ENCODE measurements at places on chromosomes 16 and 17.
A peak's percentile ranks its signal among the peaks of the same experiment; 100 is the strongest.

GRCh38 chr16:81522108-81522701 is 77.6 kb downstream of the CMIP start:
- DNase-seq: no peak

- DNase-seq: no peak
Observed at GRCh38 chr17:51463353-51463752, 203.0 kb downstream of the UTP18 start.

- DNase-seq: no peak
Observed at GRCh38 chr17:76472258-76472645, 4.8 kb downstream of the AANAT start.

DNA sequence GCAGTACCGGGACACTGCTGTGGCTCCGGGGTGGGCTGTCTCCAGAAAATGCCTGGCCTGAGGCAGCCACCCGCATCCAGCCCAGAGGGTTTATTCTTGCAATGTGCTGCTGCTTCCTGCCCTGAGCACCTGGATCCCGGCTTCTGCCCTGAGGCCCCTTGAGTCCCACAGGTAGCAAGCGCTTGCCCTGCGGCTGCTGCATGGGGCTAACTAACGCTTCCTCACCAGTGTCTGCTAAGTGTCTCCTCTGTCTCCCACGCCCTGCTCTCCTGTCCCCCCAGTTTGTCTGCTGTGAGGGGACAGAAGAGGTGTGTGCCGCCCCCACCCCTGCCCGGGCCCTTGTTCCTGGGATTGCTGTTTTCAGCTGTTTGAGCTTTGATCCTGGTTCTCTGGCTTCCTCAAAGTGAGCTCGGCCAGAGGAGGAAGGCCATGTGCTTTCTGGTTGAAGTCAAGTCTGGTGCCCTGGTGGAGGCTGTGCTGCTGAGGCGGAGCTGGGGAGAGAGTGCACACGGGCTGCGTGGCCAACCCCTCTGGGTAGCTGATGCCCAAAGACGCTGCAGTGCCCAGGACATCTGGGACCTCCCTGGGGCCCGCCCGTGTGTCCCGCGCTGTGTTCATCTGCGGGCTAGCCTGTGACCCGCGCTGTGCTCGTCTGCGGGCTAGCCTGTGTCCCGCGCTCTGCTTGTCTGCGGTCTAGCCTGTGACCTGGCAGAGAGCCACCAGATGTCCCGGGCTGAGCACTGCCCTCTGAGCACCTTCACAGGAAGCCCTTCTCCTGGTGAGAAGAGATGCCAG is 12.9 kb downstream of the STH start:
- DNase-seq: no peak

GRCh38 chr16:29158785-29159184 is 173.9 kb downstream of the LAT start:
- no peak for DNase-seq

DNA sequence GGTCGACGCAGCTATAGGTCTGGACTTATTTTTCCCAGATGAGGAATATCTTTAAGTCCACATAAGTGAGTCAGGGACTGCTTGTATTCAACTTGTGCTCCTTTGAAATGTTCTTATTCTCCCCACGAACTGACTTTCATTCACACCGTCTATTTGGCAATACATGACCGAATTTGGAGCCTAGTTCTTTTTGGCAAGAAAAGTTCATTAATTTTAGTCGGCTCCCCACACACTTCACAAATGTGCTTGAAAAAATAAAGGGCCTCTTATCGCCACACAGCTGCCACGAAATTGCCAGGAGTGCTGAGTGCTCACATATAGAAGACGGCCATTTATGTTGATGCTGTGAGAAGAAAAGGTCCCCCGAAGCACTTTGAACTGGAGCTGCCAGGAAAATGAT is 152.6 kb downstream of the PRKCA start:
- no peak for DNase-seq

- DNase-seq: no peak
Observed at GRCh38 chr16:89971495-89972243, 23.1 kb downstream of the DEF8 start.

DNA sequence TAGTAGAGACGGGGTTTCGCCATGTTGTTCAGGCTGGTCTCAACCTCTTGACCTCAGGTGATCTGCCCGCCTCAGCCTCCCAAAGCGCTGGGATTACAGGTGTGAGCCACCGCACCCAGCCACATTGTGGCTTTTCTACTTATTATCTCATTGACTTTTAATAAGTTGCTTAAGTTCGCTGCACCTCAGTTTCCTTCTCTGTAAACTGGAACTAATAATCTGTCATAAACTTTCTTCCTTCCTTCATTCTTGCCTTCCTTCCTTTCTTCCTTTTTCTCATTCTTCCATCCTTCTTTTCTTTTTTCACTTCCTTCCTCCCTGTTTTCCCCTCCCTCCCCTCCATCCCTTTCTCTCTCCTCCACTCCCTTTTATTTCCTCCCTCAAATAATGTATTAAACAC is 192.2 kb downstream of the MAF start:
- DNase-seq: no peak

DNA sequence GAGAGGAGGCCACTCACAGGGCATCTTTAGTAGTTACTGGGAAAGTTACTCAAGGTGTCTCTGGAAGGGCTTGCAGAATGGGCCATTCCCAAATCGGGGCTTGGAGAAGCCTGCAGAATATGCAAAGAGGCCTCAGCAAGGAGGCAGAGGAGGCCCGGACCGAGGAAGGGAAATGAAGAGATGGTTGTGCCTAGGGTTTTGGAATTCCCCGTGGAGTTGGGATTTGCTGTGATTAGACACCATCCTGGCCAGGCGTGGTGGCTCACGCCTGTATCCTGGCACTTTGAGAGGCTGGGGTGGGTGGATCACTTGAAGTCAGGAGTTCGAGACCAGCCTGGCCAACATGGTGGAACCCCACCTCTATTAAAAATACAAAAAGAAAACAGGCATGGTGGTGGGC is 193.0 kb downstream of the IRF8 start:
- peak; percentile 17 for DNase-seq

GRCh38 chr17:37695726-37696125 is 49.1 kb downstream of the HNF1B start:
- DNase-seq: no peak

- DNase-seq: no peak
Observed at GRCh38 chr17:36132421-36132831, 28.8 kb downstream of the CCL4 start.

DNA sequence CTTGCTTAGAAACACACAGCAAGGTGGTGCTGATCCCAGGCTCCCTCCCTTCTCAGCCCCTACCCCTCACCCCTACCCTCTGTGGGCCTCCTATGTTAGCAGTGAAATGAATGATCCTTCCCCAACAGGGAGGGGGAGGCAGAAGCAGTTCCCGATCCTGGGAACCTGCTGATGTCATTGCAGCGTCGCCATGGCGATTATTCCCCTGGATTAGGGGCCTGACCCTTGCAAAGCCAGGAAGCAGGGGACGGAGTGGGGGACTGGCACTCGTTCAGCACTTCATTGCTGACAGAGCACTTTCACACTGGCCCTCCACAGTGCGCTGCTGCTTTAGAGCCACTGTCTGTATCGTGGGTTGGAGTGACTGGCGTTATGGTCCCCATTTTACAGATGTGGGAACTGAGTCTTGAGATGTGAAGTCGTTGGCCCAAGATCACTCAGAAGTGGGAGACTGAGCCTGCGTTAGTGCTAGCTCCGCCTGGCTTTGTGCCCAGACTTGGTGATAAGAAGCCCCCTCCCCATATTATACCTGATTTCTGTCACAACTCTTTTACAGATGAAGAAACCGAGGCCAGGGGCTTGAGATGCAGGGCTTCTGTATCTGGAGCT is 26.6 kb downstream of the LASP1 start:
- no peak for DNase-seq

DNA sequence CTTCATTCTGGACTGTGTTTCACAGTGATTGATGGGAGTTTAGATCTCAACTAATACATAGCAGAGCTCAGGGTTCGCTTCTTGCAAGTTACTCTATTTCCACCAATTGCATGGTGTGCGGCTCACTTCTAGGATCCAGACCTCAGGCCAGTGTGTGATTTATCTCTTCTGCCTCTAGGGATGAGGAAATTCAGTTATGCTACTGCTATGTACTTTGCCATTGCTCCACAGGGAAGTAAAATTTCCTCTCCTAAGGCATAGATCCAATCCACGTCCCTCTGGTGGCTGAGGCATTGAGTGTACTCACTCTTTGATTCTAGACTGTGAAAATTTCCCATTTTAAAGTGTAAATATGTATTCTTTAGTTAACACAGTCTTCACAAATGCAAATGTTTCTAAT is 214.1 kb downstream of the HS3ST3B1 start:
- DNase-seq: no peak

DNA sequence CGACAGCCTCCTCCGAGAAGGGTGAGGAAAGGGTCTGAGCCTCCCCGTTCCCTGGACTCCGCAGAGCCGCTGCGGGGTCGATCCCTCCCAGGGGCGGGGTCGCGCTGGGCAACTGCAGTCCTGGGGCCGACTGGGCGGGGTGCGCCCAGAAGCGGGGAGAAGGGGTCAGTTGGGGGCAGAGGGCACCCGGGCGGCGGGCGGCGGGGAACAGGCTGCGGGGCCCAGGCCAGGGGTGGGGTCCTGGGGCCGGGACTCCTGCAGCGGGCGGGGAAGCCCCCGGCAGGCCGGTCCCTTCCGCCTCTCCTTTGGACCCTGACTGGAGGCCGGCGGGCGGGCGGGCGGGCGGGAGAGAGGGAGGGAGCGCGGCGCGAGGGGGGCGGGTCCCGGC is 352 bp downstream of the GGNBP2 start:
- no peak for DNase-seq

- DNase-seq: peak; percentile 94
Observed at GRCh38 chr16:57648581-57649442, 19.3 kb upstream of the ADGRG3 start.

- no peak for DNase-seq
Observed at GRCh38 chr16:874366-875181, 74.0 kb upstream of the GNG13 start.

DNA sequence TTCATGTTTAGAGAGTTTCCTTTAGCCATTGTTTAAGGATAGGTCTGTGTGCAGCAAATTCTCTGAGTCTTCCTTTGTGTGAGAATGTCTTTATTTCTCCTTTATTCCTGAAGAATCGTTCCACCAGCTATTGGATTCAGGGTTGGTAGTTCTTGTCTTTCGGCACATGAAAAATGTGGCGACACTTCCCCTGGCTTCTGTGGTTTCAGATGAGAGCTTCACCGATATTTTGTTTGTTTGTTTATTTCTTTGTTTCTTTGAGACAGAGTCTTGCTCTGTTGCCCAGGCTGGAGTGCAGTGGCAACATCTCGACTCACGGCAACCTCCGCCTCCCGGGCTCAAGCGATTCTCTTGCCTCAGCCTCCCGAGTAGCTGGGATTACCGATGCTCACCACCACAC is 18.6 kb downstream of the MPO start:
- no peak for DNase-seq

- no peak for DNase-seq
Observed at GRCh38 chr17:29050176-29050575, 7.2 kb downstream of the PIPOX start.

DNA sequence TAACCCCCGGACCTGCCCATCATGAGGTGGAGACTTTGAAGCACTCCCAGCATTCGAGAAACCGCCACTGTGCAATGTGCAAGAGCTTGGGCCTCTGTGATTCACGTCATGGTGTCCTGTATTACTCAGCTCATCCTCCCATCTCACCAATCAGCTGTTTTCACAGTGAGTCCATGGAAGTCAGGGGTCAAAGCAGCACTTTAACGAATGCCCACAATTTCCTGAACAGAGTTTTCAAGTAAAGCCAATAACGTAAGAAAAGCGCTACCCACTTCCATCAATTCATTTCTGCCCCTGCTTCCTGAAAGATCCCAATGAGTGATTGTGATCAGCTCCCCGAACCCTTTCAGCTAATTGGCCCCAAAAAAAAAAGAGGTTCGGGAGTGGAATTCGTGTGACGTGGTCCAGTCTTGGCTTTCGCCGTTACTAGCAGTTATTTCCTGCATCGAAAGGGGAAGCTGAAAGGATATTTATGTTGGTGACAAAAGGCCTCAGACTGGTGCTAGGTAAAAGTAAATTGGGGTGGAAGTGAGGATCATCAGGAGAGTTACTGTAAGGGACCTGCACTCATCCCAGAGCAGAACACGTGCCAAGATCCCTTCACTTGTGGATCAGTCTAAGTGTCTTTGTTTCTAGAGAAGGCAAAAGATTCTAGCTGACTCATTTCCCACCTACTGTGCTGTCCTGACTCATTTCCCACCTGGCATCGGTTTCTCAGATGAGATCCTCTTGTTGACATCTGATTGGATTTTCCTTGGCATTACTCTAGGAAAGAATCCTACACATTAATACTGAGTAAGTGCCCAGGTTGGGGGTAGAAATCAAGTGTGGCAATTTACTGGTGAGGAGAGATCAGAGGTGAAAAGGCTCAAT is 136.7 kb upstream of the NUDT7 start:
- DNase-seq: no peak

- no peak for DNase-seq
Observed at GRCh38 chr16:5490499-5490898, 392.9 kb upstream of the EEF2KMT start.

GRCh38 chr17:8059131-8059530 is 20.3 kb downstream of the ALOX15B start:
- peak; percentile 17 for DNase-seq

GRCh38 chr16:969508-970385 is 1.0 kb downstream of the LMF1 start:
- DNase-seq: no peak

GRCh38 chr17:17098551-17099179 is 56.4 kb downstream of the MPRIP start:
- no peak for DNase-seq

- no peak for DNase-seq
Observed at GRCh38 chr17:30292286-30292858, 628 bp upstream of the BLMH start.

GRCh38 chr17:57862694-57863667 is 13.1 kb upstream of the MRPS23 start:
- DNase-seq: no peak

- no peak for DNase-seq
Observed at GRCh38 chr16:19213885-19214284, 45.8 kb downstream of the SYT17 start.

DNA sequence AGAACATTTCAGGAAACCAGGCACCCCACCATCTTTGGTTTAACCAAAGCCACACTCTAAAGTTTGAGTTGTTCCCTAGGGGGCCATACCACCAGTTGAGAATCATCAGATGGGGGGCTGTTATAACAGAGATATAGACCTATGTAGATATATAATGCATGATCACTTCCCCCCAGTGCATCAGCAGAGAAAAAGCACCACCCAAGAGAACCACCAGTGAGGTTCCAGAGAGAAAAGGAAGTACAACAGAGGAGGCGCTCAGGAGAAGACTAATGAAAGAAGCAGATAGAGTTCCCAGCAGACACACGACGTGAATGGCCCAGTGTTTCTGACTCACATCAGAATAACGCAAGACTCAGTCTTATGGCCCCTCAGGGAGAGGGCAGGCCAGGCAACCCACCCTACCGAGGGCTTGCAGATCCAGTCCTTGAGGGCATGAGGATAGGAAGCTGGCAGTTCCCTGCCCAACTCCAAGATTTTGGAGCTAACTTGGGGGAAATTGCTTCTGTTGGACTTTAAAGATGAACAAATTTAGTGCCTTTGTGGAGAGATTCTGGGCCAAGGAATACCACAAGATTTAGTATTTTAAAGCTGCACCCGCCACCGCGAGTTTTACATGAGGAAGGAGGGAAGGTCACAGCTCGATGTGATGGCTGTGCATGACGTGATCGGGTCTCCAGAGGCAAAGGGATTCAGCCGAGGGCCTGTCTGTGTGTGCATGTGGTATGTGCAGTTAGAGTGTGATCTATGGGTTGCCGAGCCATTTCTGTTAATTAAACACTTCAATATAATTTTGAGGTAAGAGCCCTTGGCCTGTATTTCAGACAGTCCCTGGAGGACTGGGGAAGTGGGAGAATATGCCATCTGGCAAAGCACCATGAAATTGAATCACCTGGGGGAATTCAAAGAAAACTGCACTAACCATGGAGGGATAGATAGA is 53.1 kb downstream of the AIPL1 start:
- no peak for DNase-seq
